Epithelial cell of esophagus (primary cell): ENCODE measurements at places on chromosomes 13 and 19.

GRCh38 chr19:41904118-41904870, 21.3 kb downstream of the ARHGEF1 start:
- peak; percentile 48 for DNase-seq

GRCh38 chr19:1163934-1164683, 10.0 kb downstream of the SBNO2 start:
- no peak for DNase-seq

DNA sequence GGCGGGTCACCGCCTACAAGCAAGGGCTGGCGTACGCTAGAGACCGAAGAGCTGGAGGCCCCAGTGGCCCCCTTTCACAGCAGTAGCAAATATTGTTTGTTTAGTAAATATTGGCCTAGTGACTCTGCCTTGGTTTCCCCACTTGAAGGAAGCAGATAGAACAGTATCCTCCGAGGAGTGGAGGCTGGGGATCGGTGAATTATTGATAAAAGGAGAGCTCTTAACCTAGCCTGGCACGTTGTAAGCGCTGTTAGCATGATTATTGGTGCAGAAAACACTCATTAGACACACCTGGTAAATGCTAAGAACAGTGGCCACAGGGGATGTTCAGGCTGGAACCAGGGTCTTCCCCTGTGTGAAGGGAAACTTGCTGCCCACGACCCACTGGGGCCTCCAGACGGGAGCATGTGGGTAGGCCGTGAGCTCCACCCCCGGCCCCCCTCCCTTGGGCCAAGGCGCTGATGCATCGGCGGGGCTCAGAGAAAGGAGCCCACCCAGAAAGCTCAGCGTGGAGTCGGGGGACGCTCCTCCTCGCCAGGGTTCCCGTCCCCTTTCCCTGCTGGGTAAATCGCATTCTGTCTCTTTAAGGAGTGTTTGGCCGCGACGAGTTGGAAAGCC, 2.3 kb downstream of the IER2 start:
- no peak for DNase-seq

- no peak for DNase-seq
Measured at GRCh38 chr19:57263244-57263741, 17.0 kb upstream of the ZNF460 start.

DNA sequence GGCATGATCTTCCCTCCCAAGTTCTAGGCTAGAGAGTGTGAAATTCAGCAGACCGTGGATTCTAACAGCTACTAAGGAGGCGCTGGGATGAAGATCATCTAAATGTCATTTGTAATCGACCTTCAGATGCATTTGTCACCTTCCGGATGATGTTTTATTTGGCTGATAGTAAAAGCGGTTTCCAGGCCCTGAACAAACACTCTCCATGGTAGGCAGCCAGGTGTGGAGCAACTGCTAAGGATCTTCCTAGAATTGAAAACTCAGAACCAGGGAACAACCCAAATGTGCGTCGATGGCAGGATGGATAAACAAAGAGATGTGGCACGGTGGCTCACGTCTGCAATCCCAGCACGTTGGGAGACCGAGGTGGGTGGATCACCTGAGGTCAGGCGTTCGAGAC, 107.2 kb upstream of the CACNA1A start:
- no peak for DNase-seq

DNA sequence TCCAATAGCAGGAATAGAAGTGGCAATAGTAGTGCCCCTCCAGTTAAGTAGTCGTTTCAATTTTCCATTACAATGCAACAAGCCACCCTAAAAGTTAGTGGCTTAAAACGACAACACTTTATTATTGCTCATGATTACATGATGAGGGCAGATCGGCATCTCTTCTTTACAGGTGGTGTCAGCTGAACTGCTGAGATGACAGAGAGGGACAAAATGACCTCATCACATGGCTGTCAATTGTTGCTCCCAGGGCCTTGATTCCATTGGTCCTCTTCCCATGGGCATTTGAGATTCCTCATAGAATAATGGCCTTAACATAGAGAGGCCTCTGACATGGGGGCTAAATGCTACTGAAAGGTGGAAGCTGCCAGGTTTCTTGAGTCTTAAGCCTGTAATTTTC, 679.8 kb upstream of the KLHL1 start:
- no peak for DNase-seq

DNA sequence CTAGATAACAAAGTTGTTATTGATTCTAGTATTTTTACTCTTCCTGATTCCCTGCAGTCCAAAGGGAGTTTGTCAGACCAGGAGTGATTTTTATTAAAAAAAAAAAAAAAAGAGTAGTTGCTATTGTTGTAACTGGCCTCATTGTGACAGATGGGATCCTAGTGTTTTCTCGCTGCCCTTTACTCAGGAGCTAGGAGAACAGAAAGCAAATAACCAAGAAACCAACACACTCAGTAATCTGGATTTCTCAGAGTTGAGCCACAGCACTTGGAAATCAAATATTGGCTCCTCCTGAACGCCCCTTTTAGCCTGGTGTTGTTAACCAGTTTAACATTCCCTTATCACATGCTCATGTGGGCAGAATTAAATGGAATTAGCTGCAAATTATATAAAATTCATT, 8.3 kb upstream of the PDX1 start:
- no peak for DNase-seq

GRCh38 chr19:2043251-2043641, 7.8 kb downstream of the MKNK2 start:
- no peak for DNase-seq

DNA sequence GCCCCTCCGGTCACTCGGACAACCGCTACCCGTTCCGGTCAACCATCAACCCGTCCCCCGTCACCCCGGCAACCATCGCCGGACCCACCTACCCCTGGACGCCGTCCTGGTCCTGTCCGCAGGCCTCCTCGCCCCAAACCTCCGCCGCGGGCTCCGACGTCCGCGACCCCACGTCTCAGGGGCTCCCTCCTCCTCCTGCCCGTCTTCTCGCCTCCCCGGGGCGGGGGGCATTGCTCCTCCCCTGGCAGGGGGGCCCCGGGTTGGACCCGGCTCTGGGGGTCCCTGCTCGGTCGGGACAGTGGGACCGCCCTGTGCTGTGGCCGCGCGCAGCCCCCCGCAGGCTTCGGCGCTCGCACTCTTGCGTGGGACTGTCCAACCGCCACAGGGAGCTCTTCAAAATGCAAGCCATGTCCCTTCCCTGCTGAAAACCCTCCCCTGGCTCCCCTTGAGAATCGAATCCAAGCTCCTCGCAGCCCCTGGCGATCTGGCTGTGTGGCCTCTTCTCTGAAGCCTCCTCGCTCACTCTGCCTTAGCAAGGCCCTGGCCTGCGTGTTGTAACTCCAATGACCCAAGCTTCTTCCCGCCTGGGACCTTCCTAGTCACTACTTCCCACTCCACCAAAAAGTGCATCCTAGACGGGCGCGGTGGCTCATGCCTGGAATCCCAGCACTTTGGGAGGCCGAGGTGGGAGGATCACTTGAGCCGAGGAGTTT, 8.4 kb downstream of the EPHX3 start:
- no peak for DNase-seq

GRCh38 chr13:81106348-81106747, 765.4 kb upstream of the SPRY2 start:
- DNase-seq: no peak

GRCh38 chr19:29315556-29316190, 102.7 kb upstream of the UQCRFS1 start:
- no peak for DNase-seq

GRCh38 chr19:23817519-23817918, 58.8 kb upstream of the ZNF681 start:
- DNase-seq: peak; percentile 51

DNA sequence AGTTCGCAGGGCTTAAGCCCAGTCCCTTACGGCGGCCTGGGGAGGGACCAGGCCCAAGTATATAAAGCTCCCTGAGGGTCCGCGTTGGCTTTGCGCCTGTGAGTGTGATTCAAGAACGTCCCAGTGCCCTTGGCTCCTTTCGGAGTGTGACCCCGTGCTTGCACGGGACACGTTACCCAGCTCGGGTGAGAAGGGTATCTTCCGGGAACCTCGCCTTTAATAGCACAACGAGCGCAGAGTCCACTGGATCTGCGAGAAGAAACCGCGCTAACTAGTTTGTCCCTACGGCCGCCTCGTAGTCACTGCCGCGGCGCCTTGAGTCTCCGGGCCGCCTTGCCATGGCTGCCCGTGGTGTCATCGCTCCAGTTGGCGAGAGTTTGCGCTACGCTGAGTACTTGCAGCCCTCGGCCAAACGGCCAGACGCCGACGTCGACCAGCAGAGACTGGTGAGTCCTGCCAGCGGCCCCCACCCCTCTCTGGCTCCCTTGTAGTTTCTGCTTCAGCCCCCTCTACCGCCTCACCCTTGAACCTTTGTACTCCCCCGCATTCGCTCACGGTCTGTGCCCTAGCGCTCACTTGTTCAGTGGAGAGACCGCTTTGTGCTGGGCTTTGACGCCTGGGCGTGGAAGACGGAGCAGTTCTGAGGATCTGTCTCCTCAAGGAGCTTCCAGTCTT, at the start of gene DNAJC15:
DNAJC15 (plus strand) TSS at position 298 of the 675 bp plus-strand sequence; CDS start at position 339, 41 bp downstream.
- peak; percentile 87 for DNase-seq

- DNase-seq: no peak
Measured at GRCh38 chr13:83232626-83233025, 649.6 kb downstream of the SLITRK1 start.

DNA sequence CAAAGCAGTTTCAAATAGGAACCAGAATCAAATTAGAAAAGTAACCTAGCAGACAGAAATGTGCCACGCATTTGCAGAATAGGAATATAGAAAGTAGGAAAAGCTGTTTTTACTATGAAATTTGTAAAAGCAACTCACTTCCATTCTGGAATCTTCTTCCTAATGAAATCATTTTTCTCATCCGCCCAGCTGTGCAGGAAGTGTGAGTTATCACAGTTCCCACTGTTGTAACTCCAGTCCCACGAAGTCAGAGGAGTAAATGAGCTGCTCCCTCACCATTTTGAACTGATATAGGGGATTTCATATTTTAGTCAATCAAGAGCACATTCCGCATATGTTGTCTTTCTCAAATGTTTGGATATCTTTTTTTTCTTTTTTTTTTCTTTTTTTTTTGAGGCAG, 230.8 kb downstream of the TBC1D4 start:
- no peak for DNase-seq

- no peak for DNase-seq
Measured at GRCh38 chr19:12314553-12314952, 18.9 kb downstream of the ZNF563 start.
